ENCODE measurements at places on chromosomes 7 and 10.

GRCh38 chr7:107940951-107941350 is 50.0 kb downstream of the DLD start:
- no peaks in the 10 kb centered on the region for H3K36me3 ChIP-seq
- H3K27ac ChIP-seq, result no peak overlapping the region
- H3K27me3 ChIP-seq, result no peaks in the 10 kb centered on the region

DNA sequence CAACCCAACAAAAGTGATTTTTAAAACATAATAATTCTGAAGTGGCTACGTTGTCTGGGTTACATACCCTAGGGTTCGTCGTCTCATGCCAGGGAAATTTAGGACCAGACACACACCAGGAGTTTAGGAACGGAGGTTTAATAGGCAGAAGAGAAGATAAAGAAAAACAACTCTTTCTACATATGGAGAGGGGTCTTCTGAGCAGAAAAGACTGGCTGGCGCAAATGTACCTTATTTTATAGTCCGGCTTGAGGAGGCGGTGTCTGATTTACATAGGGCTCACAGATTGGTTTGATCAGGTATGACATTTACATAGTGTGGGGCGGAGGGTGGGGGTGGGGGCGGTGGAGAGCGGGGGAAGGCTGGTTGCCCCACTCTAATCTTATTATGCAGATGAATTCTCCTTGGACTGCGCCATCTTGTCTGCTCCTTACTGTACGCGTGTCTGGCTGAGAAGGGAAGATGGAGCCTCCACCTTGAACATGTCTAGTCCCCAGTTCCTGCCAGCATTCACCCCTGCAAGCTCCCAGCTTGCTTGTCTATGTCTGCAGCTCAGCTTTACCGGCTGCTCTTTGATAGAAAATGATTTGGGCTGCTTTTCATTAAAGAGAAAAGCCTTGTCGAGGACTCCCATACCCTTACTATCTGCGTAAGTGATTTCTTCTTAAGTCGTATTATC is 98.7 kb downstream of the RALA start:
- H3K27me3 ChIP-seq, result no peaks in the 10 kb centered on the region
- H3K36me3 ChIP-seq, result no peaks in the 10 kb centered on the region
- H3K4me1 ChIP-seq, result no peaks in the 10 kb centered on the region
- no peak overlapping the region for H3K27ac ChIP-seq
- H3K4me3 ChIP-seq, result no peak overlapping the region
- DNase-seq, result no peak

DNA sequence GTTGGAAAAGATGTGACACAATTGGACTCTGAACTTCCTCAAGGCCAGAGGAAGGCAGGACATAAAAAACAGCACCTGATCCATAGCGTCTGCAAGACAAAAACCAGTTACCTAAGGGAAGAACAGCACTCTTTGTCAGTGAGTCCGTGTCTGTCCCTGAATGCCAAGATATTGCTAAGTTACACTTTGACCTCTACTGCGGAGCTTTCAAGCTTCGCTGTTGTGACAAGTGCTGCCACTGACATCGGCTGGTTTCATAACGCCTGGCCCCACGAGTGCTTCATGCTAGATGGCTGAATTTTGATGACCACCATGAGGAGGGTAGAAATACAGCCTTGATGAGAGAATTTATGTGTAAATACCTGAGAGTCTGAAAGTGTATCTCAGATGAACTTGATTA is 49.7 kb upstream of the JAZF1 start:
- peaks cover 42% of the 10 kb centered on the region for H3K27me3 ChIP-seq
- no peak overlapping the region for H3K4me3 ChIP-seq
- H3K27ac ChIP-seq, result no peak overlapping the region
- H3K4me1 ChIP-seq, result no peaks in the 10 kb centered on the region

- DNase-seq, result no peak
- no peak overlapping the region for H3K4me3 ChIP-seq
- no peak overlapping the region for H3K27ac ChIP-seq
Measured at GRCh38 chr7:80432166-80432565, 79.7 kb downstream of the GNAT3 start.

GRCh38 chr10:81570349-81570748 is 304.6 kb upstream of the NRG3 start:
- no peak overlapping the region for H3K27ac ChIP-seq
- H3K36me3 ChIP-seq, result no peaks in the 10 kb centered on the region
- DNase-seq, result no peak
- no peak overlapping the region for H3K4me3 ChIP-seq
